ENCODE measurements at places on chromosomes 6 and 20.

- no peak for DNase-seq
Observed at GRCh38 chr6:155580904-155581303, 125.3 kb upstream of the NOX3 start.

- DNase-seq: no peak
Observed at GRCh38 chr6:3695065-3695817, 56.3 kb downstream of the PXDC1 start.

GRCh38 chr6:100685747-100686146 is 195.4 kb downstream of the ASCC3 start:
- no peak for DNase-seq

GRCh38 chr20:48877304-48877703 is 44.2 kb upstream of the ARFGEF2 start:
- no peak for DNase-seq

DNA sequence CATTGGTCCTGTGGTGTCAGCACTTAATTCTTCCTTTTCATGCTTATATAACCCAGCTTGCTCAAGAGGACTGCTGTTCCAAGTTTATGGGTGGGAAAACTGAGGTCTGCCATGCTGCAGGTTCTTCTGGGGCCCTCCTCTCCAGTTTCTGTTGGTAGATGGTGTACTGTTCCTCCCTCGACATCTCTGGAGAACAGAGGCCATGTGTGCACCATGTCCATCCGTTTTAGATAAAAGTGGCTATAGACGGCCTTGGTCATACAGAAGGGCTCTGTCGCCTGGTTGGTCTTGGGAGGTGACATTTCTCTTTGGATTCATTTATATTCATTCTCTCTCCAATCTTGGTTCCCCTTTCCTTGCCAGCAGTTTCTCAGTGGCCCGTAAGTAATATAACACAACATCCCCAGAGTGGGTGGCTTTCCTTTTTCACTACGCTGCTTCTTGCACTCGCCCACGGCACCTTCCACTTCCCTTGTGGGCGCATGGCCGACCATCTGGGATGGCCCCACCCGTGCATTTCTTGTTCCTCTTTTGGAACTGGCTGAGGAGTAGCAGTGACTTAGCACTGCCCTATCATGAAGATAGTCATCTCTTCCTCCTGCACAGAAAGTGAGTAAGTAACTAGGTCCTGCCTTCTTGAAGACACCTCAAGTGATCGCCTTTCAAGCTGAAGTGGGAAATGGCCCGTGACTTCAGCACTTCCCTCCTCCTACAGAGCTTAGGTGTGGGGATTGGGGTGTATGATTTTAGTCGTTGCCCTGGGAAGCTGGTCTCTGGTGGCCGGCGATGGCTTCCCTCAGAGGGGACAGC is 94.2 kb downstream of the RREB1 start:
- DNase-seq: no peak

All from activated naive CD8-positive, alpha-beta T cell treated with anti-CD3 and anti-CD28 coated beads, Interleukin-2, amount 50 U/mL, for 16 hours (primary cell).